ENCODE measurements at places on chromosomes 5 and 9.

GRCh38 chr5:176379881-176380280, 8.5 kb downstream of the NOP16 start:
- DNase-seq, result no peak

GRCh38 chr9:72997387-72997995, 44.6 kb upstream of the ALDH1A1 start:
- peak; percentile 41 for DNase-seq

DNA sequence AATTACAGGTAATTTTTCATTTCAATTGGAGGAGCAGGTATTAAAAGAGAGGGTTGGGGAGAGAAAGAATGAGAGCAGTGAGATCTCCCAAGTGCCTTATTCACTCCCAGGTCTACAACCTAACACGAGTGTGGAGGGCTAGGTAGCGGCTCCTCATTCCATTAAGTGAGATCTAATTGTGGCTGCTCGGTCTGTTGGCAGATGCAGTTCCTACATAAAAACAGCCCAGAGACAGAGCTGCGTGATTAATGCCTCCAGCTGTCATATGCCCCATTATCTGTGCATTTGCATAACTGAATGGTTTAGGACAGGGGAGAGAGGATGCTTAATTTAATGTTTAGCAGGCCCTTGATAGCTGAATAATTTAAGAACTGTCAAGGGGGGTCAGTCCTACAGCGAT, 100.5 kb downstream of the PSAT1 start:
- no peak for DNase-seq

DNA sequence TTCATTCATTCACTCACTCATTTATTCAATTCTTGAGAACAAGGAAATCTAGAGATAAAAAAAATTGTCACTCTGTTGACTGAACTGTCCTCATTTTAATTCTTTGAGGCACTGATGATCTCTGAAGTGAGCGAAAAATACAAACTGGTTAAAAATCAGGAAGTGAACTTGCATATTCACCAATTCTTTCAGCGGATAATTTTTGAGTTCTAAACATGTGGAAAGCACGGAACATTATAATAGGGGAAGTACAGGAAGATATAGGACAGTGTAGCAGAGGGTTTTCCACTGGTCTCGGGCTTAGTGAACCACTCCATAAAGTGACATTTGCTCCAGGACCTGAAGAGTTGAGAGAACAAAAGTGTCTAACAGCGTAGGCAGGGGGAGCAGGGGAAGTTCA, 169.5 kb downstream of the TLR4 start:
- DNase-seq, result no peak

GRCh38 chr5:141800617-141801016, 77.6 kb downstream of the PCDH1 start:
- no peak for DNase-seq

- peak; percentile 51 for DNase-seq
Measured at GRCh38 chr5:178383919-178384815, 151.6 kb upstream of the PHYKPL start.

DNA sequence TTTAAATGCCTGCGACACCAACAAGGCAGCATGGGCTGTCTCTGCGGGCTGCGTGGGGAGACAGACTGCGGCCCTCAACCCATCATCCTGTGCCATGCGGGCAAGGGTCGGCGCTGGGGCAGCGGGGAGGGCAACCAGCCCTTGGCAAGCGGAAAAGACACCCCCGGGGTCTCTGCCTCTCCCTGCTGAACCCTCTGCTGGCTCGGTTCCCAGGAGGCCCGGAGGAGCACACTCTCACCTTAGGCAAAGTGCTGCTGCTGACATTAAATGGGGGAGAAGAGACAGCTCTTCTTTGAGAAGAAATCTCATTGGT, 129.6 kb upstream of the PPP1R26 start:
- no peak for DNase-seq

- DNase-seq, result no peak
Measured at GRCh38 chr5:1762883-1763547, 36.6 kb downstream of the MRPL36 start.

- DNase-seq, result no peak
Measured at GRCh38 chr5:6228257-6229250, 149.8 kb downstream of the MED10 start.

DNA sequence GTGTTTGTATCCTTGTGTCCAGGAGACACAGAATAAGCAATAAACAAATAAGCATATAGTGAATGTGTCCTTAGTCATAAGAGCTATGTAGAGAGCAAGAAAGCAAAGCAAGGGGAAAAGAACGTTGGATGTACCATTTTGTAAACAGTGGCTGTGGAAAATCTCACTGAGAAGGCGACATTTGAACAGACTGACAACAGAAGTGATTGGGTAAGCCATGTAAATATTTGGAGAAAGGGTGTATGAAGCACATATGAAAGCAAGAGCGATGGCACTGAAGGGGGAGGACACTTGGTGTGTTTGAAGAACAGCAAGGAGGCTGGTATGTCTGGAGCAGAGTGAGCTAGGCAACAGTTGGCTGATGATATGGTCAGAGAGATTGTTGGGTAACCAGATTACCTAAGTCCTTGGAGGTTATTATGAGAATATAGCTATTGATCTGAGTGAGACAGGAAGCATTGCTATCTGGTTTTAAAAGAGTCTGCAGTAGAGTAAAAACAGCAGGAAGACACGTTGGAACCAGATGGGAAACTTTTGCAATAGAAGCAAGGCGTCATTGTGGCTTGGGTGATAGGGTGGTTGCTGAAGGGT, 115.5 kb upstream of the IL7R start:
- DNase-seq, result no peak

- DNase-seq, result no peak
Measured at GRCh38 chr5:122376250-122376649, 64.2 kb downstream of the SNCAIP start.

DNA sequence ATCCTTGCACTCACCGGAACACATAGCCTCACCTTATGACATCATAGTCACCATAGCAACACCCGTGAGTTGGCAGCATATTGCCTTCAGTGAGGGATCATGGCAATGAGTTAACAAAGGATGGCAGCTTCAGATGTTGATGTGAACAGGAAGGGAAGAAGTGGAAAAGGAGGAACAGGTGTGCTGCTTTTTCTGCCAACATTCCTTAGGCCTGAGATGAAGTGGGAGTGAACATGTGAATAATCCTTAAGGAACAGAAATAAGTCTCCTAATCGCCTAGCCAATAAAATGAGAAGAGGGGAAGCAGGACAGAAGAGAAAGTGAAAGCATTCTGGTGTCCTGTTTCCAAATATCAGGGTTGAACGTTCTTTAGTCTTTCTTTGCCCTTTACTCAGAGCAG, 360.0 kb downstream of the BRINP1 start:
- no peak for DNase-seq

- DNase-seq, result no peak
Measured at GRCh38 chr9:127541176-127541575, 70.9 kb upstream of the STXBP1 start.

- DNase-seq, result no peak
Measured at GRCh38 chr9:92142329-92142728, 27.1 kb upstream of the SPTLC1 start.

- no peak for DNase-seq
Measured at GRCh38 chr9:137639303-137640051, 20.7 kb downstream of the EHMT1 start.

DNA sequence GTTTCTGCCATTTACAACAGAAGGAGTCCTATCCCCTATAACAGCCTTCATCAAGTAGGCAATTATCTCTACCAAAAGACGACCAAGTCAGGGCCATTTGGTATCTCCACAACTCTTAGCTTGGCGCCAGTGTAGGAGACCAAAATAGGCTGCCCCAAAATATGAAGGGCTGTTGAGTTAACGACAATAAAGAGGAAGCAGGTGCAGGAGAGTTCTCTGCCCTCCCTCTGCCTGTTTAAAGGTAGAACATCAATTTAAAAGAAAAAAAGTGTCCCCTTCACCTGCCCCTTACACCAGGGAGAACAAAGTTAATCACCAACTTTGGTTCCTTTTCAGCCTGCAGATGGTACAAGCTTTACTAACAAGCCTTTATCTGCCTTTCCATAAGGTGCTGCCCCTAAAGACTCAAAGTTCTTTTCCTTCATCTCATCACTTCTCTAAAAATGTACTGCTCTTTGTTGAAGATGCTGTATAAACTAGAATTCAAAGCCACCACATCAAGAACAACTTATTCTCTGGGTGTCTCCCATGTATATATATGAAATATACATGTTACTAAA, 33.3 kb downstream of the PPP1R2B start:
- no peak for DNase-seq

GRCh38 chr9:124298646-124299235, 41.0 kb downstream of the NEK6 start:
- no peak for DNase-seq

DNA sequence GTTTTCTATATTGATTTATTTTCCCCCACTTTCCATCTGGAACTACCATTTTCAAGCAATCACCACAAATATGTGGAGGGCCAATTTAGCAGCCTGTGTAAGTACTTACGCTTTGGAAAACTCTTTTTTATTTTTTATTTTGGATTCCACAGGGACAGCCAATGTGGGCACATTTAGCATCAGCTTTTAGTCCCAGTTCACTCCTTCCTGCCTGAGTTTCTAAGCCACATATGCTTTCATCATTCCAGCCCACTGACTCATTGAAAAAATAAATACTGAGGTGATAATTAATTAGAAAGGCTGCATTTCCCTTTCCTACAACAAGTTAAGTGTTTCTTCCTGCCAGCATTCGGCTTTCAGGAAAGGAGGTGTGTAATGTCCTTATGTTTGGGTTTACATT, 76.8 kb downstream of the TMEM167A start:
- DNase-seq, result no peak

DNA sequence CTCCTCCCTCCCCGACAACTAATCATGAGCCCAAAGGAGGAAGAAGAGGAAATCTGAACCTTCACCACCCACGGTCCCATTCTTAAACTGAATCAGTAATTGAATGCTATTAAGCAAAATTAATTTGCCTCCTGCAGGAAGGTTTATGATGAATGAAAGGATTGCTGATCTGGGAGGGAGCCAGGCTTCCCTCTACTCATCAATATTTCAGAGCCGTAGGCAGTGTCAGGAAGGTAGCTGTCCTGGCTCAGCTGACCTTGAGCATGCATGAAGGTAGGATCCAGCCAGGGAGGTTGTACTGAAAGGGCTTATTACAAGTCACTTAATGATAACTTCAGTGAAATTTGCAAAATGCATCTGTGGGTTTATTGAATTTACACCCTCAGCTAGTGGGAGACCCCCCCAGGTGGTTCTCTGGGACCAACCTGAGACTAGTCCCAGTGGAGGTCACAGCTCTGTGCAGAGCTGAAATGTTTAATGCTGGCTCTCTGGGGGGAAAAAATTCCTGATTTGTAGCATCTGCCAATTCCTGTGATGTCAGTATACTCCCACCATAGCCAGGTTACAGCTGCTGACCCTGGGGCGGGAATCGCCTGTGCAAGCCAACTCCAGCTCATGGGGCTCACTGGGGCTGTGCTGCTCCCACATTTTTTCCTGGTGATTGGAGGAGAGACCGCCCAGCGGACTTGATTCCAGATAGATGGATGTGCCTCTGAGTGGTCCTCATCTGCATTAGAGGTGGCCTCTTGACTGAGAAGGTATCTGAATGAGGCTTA, 47.9 kb upstream of the NCS1 start:
- DNase-seq, result no peak

GRCh38 chr9:123564652-123565051, 208.7 kb downstream of the CRB2 start:
- DNase-seq, result no peak

DNA sequence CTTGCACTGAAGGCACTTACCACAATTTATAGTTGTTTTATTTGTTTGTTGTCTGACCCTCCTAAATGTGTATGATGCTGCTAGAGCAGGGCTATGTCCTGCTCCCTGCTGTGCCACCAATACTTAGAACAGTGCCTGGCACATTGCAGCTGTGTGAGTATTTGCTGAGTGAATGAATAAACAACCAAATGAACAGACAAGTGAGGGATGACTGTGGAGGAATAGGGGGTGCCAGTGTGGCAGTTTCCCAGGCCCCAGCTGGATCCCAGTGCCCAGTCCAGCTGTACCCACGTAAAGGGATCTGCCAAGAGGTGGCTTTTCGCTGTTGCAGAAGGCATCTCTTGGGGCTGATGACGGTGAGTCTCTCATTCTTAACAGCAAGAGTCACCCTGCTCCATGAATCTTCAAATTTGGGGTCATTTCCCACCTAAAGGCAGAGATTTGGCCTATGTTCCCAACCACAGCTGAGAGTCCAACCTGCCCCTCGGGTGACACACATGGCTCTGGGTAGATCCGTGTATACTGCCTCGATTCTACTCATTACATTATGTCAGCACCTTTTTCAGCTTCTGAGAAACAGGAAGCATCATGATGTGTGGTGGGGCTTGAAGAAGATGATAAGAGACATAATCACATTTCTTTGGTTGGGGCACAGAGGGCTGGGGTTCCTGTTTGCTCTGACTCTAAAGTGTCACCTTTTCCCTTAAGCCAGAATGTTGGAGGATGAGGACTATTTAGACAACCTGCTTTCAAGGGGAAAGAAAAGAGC, 14.3 kb downstream of the IL5 start:
- DNase-seq, result no peak

DNA sequence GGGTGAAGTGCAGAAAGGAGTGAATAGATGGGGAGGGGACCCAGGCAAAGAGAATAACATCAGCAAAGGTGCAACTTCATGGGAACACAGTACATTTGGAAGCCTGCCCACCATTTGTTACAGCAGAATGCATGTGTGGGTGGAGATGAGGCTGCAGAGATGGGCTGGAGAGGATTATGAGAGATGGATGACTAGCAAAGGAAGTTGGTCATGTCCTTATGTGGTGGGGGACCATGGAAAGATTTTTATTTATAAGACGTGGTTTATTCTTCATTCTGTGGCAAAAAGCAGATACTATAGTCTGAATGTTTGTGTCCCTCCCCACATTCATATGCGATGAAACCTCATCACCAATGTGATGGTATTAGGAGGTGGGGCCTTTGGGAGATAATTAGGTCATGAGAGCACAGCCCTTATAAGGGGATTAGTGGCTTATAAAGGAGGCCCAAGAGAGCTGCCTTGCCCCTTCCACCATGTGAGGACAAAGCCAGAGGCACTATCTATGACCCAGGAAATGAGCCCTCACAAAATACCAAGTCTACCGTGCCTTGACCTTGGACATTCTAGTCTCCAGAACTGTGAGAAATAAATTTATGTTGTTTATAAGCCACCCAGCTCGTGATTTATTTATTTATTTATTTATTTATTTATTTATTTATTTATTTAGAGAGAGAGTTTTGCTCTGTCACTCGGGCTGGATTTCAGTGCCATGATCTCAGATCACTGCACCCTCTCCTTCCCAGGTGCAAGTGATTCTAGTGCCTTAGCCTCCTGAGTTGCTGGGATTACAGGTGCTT, 483.7 kb downstream of the RAB3C start:
- no peak for DNase-seq
